GM03348 (cell line): ENCODE measurements at places on chromosomes 11 and 22.
A peak's percentile ranks its signal among the peaks of the same experiment; 100 is the strongest.

- no peak for DNase-seq
Observed at GRCh38 chr11:76849376-76849775, 11.3 kb upstream of the ACER3 start.

- no peak for DNase-seq
Observed at GRCh38 chr22:25990940-25991339, 178.3 kb upstream of the SEZ6L start.

DNA sequence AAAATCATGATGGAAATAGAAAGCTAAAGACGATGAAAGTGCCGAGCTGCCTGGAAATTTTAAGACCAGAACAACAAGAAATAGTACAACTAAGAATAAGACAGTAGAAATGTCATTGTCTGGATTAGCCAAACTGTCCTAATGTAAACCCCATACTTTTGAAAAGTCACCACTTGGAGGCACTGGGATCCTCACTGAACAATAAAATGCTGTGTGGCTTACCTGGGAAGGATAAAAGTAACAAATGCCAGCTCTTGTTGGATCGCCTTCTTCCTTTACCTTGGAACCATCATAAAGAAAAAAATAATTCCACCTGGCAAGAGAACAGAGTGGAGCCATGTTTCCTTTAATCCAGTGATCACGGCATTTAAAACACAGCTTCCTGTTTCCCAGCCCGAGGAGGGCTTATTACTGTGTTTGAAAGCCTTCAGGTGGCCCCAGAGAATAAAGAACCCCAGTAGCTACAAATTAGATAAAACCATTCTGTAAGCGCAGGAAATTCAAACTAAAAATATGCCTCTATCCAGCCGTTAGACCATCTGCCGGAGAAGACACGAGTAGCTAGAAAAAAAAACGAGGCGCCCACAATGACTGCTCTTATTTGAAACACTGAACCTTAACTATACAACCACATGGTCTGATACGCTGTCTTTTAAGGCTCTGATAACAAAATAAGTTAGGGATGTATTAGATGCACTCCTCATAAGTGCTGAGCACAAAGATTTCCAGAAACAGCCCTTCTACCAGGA lies 4.4 kb downstream of the HPS4 start:
- no peak for DNase-seq

DNA sequence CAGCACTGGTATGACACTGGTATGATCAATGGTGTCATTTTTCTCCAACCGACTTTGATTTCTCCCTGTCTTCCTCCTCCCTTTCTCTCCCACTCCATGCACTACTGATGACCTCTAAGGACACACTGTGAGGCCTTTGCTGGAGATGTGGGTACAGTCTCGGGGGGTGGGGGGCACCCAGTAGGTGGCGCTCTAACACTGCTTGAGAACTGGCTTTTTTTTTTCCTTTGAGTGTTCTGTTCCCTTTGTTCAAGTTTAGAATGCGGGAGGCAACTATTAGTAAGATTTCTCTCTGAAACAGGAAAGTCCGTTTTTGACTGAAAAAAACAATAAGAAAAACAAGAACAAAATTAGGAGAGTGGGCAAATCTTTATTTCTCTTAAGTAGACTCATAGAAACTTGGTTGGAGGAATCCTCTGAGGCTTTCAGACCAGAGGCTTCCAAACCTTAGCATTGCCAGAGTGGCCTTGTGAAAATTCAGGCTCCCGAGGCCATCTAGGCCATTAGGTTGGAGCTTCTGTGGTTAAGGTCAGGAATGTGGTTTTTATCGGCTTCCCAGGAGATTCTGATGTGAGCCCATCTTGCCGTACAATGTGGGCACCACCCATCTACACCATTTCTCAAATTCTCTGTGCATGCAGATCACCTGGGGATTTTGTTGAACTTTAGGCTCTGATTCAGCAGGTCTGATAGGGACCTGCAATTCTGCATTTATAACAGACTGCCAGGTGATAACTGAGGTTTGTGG lies 43.2 kb downstream of the PANX1 start:
- DNase-seq = peak; percentile 77

DNA sequence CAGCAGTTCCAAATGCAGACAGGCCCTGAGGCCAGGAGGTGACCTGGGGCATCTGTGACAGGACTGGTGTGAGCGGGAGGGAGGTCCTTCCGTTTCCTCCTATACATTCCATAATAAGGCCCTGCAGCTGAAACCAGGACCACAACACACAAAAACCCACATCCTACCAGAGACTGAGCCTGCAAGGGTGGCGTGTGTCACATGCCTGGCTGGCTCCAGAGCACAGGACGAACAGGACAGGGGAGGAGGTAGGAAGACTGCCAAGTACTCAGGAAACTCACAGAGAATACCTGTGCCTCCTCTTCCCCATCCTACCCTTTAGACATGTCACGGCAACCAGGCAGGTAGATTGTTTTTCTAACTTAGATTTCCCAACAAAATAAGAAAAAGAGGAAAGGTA lies 103.9 kb downstream of the ARL14EP start:
- DNase-seq = no peak

DNA sequence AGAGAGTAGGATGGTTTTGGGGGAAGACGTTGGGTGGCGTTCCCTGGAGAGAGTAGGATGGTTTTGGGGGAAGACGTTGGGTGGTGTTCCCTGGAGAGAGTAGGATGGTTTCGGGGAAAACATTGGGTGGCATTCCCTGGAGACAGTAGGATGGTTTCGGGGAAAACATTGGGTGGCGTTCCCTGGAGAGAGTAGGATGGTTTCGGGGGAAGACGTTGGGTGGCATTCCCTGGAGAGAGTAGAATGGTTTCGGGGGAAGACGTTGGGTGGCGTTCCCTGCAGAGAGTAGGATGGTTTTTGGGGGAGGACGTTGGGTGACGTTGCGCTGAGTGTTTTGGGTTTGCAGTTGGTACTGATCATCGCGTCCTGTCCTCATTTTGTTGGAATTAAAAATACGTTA lies 28.2 kb downstream of the IGHMBP2 start:
- no peak for DNase-seq

DNA sequence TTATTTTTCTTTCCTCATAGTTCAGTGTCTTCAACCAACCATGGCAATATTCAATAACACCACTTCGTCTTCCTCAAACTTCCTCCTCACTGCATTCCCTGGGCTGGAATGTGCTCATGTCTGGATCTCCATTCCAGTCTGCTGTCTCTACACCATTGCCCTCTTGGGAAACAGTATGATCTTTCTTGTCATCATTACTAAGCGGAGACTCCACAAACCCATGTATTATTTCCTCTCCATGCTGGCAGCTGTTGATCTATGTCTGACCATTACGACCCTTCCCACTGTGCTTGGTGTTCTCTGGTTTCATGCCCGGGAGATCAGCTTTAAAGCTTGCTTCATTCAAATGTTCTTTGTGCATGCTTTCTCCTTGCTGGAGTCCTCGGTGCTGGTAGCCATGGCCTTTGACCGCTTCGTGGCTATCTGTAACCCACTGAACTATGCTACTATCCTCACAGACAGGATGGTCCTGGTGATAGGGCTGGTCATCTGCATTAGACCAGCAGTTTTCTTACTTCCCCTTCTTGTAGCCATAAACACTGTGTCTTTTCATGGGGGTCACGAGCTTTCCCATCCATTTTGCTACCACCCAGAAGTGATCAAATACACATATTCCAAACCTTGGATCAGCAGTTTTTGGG lies at the start of gene OR51T1:
Gene OR51T1 (plus strand): TSS at position 41 of the 641 bp plus-strand sequence. CDS start 0 bp downstream, at position 41.
- no peak for DNase-seq

- DNase-seq = no peak
Observed at GRCh38 chr22:25656724-25657123, 85.3 kb upstream of the MYO18B start.

DNA sequence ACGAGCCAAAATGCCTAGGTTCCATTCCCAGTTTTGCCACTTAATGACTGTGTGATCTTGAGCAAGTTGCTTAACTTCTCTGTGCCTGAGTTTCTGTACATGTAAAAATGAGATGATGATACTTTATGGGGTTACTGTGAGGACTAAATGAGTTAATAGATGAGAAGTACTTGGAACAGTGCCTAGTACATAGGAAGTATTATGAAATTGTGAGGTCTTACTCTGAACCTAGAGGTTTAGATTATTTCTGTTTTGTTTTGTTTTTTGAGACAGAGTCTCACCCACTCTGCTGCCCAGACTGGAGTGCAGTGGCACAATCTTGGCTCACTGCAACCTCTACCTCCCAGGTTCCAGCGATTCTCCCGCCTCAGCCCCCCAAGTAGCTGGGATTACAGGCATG lies 227.0 kb upstream of the POU2AF2 start:
- DNase-seq = no peak

GRCh38 chr11:119697445-119697844 lies 31.6 kb downstream of the NECTIN1 start:
- no peak for DNase-seq

DNA sequence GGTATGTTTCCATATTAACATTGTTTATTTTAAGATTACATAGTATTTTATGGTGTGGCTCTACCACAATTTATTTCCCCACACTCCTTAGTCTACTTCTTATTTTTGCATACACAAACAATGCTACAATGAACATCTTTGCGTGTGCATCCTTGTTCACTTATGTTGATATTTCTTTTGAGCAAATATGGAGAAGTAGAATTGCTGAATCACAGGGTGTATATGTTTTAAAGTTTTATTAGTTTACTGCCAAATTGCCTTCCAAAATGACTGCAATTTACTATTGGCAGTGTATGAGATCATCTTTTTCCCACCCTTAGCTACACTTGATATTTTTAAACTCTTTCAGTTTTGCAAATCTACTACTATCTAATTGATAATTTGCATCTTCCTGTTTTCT lies 38.7 kb upstream of the FAR1 start:
- no peak for DNase-seq

GRCh38 chr11:1513326-1514296 lies 27.0 kb upstream of the MOB2 start:
- no peak for DNase-seq

GRCh38 chr11:68509066-68509465 lies 48.5 kb downstream of the PPP6R3 start:
- DNase-seq = peak; percentile 60

DNA sequence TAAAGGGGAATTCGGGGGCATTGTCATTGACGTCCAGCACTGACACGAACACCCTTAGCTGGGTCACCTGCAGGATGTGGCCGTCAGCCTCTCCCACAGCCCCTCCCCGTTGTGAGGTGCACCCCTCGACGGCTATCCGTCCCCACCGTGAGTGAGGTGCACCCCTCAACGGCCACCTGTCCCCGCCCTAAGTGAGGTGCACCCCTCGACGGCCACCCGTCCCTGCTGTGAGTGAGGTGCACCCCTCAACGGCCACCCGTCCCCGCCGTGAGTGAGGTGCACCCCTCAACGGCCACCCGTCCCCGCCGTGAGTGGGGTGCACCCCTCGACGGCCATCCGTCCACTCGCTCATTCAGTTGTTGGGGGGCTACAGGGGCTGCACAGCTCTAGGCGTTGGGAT lies 2.9 kb downstream of the CDHR5 start:
- no peak for DNase-seq

- DNase-seq = peak; percentile 94
Observed at GRCh38 chr11:64355078-64355940, 3.7 kb upstream of the RPS6KA4 start.

GRCh38 chr11:80521592-80521991 lies 1080.8 kb upstream of the TENM4 start:
- DNase-seq = no peak

DNA sequence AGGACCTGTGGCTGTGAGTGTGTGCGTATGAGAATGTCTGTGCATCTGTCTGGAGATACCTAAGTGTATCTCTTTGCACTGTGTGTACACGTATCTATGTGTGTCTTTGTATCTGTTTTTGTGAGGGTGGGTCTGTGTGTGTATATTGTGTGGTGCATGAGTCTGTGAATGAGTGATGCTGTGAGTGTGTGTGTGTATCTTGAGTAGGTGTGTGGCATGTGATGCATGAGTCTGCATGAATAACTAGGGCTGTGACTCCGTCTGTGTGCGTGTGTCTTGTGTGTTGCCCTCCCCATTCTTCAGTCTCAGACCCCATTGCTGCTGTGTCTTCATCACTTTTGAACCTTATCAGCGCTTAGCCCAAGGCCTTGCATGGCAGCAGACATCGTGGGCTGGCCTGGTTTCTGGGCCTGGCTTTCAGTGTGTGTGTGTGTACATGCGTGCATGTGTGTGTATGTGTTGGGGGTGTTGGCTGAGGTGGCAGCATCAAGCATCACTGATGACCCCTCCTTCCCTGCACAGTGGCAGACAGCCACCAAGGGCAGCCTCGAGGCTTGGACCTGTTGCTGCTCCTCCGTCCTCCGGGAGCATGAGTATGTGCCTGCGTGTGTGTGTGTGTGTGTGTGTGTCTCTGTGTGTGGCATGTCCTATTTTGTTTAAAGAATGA lies 1.4 kb downstream of the SGSM1 start:
- no peak for DNase-seq

GRCh38 chr11:61919705-61920631 lies 2.6 kb upstream of the RAB3IL1 start:
- peak; percentile 1 for DNase-seq

GRCh38 chr11:99148352-99148751 lies 127.6 kb downstream of the CNTN5 start:
- no peak for DNase-seq

- DNase-seq = peak; percentile 47
Observed at GRCh38 chr11:62804310-62805075, 747 bp downstream of the NXF1 start.

DNA sequence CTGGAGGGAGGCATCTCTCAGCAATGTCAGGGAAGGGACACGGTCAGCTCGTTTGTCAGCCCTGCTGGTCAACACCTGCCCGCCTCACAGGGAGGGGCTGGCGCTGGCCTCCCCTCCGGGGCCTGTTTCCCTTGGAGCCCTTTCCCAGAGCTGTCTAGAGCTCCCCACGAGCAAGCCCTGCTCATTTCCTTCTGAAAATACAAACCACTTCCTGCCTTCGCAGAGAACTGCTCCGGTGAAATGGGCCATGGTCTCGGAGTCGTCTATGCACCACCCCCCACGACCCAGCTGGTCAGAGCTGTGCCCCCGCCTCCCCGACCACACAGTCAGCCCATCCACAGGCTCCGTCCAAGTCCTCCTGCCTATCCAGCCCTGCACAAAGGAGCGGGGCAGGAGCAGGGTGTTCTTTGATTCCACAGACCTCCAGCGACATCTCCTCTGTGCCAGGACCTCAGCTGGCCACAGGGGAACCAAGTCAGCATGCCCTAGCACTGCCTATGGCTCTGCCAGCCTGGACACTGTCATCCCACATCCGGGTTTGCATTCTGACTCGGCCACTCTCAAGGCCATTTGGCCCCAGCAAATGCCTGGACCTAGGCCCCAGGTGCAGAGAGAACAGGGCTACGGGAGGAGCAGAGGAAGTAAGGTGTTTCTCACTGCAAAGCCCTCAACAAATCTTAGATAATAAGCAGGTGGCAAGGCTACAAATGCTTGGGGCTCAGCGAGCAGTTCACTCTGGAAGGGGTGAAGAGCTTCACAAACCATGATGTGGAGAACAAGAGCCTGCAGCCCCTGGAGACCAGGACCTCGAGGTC lies 82.1 kb upstream of the WNT11 start:
- no peak for DNase-seq
